Posterior vena cava (tissue), 2 donors: ENCODE measurements at places on chromosomes 11 and 22. TPM values are rescaled to one million over a fixed set of nuclear protein-coding genes. Genes with fewer than 3 reads are reported as not detected.

Gene LRRC56
- total RNA-seq, result 0.43 TPM

Gene LDHAL6A
- total RNA-seq, result not detected

Gene EPS8L2
- 23.8 TPM for total RNA-seq

Gene BAD
- total RNA-seq, result 49.6 TPM

Gene SCN4B
- 3.5 TPM for total RNA-seq

Gene FREY1
- 0.57 TPM for total RNA-seq

Gene KRTAP5-9
- total RNA-seq, result 0.37 TPM

Gene DTX4
- total RNA-seq, result 1.9 TPM

Gene KRTAP5-8
- not detected for total RNA-seq

Gene NAV2
- total RNA-seq, result 69.2 TPM

Gene PPP1R14B
- total RNA-seq, result 102 TPM

Gene SYT12
- 0.67 TPM for total RNA-seq

Gene C11orf65
- 0.38 TPM for total RNA-seq

Gene DDI1
- not detected for total RNA-seq

DNA sequence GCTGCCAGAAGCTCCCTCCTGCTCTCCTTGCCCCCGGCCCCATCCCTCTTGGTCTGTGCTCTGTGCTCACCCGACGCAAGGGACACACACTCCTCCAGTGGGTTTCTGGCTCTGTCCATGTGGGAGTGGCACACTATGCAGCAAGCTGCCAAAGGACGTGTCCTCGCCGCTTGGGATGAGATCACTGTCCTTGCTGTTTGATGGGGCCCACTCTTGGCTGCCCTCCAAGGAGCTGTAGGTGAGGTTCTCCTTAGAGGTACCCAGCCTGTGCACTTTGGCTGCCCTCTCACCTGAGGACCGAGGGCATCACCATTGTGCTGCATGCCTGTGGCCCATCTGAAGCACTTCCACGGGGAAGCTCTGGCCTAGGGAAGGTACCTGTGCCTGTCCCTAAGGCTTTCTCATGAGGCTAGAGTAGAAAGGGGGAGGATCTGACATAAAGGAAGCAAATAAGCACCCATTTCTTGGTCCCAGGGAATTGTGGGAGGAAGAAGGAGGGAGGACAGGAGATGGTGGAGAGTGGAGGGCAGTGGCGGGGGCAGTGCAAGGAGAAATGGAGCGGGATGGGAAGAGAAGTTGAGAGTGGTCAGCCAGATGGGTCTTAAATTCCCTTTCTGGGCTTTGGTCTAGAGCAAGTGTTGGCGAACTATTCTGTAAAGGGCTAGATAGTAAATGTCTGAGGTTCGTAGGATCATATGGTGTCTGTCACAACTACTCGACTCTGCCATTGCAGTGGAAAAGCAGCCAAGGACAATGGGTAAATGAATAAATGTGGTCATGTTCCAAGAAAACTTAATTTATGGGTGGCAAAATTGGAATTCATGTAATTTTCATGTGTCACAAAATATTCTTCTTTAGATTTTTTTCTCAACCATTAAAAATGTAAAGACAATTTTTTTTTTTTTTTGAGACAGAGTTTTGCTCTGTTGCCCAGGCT, 47.0 kb upstream of the AMPD3 start:
- no peak for DNase-seq

DNA sequence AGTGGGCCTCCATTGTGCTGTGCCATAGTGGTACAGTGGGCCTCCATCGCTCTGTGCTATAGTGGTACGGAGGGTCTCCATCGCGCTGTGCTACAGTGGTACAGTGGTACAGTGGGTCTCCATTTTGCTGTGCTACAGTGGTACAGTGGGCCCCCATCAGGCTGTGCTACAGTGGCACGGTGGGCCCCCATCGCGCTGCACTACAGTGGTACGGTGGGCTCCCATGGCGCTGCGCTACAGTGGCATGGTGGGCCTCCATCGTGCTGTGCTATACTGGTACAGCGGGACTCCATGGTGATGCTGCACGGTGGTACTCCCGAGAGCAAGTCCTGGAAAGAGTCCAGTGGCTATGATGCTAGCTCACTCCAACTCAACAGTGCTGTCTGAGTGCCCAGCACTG, 51.8 kb downstream of the SCUBE1 start:
- no peak for DNase-seq

DNA sequence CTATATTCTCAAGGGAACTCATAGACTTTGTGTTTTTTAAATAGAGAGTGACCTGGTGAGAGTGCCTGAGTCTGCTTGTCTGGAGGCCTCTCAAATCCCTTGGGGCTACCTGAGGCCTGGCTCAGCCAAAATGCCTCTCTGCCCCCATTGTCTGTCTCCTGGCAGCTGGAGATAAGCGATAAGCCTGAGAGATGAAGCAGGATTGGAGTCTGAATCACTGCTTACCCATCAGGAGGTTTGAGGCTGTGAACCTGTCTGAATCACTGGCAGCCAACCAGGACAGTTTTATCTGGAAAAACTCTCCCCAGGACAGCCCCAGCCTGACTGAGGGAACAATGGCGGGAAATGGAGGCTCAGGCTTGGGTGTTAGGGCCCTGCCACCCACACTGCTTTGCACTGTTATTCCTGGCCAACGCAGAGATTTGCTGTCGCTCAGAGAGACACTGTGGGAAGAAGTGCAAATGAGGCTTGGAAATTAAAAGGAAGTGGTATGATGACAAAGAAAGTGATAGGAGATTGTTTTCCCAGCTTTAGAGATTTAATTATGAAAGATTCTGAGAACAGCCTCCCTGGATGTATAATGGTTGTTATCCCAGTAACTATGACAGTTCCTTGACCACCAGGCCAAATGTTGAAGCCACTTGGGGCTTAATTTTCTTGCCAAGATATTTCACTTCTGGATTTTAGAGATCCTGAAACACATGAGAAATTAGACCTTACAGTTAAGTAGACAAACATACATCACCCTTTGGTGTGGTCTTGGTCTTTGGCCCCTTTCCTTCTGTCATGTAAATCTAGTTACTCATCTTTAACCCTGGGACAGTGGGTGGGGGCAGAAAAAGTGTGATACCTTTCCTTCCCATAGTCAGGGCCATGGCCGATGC, 102.1 kb downstream of the RASSF10 start:
- DNase-seq, result no peak

DNA sequence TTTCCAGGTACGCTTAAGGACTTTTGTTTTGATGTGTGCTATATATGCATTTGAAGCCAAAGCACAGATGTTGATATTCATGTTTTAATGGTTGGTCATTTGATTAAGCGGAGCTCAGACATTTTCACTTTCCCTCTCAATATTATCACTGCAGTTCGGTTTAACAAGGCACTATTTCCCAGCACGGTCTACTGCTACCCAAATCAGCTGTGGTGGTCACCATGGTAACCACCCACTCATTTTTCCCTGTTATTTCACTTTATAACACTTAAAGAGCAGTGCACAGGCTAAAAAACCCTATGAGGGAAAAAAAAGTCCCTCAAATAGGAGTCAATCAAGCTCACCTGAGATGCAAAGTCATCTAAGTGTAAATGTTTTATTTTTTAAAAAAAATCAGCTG, 439.6 kb upstream of the CCDC90B start:
- no peak for DNase-seq

- DNase-seq, result no peak
Measured at GRCh38 chr22:47030143-47030661, 267.8 kb downstream of the TBC1D22A start.

DNA sequence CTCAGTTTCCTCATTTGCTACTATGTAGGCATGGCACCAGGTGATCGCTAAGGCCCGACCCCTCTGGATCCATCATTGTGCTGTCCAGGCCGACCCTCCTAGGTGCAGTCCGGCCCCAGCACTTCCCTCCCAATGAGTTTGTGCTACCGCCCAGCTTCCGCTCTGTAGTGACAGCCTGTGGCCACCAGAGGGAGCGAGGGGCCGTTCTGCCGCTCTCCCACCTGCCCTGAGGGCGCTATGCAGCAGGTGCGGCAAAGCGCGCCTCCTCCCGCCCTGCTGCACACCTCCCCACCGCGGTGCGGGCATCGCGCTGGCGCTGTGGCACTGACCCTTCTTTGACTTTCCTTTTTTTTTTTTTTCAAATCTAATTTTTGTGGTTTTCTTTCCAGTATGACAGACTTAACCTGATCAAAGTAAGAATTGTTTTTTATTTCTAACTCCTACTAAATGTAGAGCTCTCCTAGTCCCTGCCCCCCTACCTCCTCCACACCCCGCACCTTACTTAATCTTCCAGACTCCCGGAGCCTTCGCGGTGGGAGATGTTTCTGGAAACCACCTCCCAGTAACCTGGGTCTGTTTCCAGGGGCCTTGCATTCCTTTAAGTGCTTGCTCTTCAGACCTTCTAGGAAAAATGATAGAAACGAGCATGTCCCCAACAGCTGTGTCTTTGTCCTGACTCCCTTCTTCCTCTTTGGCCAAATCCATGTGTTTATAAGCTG, 73.7 kb downstream of the SCN3B start:
- no peak for DNase-seq

DNA sequence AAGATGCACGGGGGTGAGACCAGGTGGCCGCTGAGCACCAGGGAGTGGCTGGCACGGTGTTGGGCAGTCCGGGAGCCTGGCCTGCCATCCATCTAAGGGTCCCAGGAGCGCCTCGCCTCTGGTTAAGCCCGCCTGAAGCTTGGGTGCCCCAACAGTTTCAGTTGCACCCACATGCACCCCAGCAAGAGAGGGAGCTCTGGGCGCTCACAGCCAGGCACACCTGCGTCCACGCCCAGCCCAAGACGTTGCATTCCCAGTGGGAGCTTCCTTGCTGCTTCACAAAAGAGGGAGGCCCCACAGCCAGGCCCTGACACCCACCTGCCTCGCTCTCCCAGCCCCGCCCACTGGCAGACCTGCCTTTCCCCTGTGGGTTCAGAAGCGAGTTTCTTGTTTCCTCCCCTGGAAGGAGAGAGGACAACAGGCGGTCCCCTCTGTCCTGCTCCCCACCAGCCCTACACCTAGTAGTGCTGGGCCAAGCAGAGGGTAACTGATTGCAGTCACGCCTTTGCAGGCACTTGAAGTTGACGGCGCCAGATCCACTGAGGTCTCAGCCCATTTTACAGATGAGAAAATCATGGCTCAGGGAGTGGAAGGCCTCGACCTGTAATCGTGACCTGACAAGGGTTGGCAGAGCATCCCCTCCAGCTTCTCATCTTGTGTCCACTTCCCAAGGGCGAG, 35.4 kb downstream of the OSBPL5 start:
- DNase-seq, result peak; percentile 79

- DNase-seq, result peak; percentile 18
Measured at GRCh38 chr22:49367041-49367697, 460.5 kb downstream of the BRD1 start.

GRCh38 chr11:134069426-134070341, 812 bp downstream of the JAM3 start:
- no peak for DNase-seq

- no peak for DNase-seq
Measured at GRCh38 chr11:44600261-44600660, 34.8 kb downstream of the CD82 start.

DNA sequence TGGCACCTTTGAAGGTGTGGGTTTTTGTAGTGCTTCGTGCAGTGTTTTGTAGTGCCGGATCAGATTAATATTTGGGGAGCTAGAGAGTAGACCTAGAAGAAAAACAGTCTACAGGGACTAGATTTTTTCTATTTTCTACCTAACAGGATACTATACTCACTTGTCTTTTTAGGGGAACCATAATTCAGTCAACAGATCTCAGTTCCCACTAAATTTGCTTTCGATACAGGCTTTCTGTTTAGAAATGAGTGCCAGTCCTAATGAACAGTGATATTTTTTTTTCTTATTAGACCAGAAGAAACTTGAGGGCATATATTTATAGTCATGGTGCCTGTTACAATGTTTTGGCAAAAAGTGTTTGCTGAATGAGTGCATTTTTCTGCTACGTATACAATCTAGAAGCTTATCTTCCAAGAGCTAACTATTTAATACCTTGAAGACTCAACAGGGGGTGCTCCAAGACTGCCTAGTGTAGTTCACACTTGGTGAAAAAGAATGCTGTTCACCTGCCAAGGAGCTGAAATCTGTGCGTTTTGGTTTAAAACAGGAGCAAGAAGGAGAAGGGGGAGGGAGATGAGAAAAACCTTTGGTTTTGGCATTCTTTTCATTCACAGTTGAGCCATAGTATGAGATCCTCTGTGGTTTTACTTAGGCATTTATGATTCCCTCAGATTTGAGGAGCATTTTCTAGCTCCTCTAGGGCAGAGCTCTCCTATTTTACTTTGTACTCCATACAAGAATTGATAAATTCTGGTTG, 44.9 kb upstream of the VSTM5 start:
- no peak for DNase-seq

DNA sequence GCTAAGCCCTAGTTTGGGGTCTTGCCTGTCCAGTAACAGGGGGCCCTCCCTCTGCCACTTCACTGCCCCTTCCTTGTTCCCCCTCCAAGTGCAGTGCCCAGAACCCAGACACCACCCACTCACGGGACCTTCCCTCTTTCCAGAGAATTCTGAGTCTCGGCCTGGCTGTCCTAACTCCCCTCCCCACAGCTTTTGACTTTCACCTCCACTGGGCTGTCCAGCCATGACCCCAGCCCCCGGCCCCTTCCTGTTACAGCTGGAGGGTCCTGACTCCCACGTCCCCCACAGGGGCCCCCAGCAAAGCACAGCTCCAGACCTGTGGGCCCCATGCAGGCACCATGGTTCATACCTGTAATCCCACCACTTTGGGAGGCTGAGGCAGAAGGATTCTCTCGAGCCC, 71.5 kb downstream of the BRD1 start:
- DNase-seq, result no peak

DNA sequence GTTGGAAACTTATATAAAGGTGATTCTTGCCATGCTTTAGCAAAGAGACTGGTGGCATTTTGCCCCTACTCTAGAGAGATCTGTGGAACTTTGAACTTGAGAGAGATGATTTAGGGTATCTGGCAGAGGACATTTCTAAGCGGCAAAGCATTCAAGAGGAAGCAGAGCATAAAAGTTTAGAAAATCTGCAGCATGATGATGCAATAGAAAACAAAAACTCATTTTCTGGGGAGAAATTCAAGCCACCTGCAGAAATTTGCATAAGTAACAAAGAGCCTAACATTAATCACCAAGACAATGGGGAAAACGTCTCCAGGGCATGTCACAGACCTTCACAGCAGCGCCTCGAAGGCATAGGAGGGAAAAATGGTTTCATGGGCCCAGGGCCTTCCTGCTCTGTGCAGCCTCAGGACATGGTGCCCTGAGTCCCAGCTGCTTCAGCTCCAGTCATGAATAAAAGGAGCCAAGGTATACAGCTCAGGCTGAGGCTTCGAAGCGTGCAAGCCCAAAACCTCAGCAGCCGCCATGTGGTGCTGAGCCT, 83.4 kb downstream of the MRTFA start:
- no peak for DNase-seq

DNA sequence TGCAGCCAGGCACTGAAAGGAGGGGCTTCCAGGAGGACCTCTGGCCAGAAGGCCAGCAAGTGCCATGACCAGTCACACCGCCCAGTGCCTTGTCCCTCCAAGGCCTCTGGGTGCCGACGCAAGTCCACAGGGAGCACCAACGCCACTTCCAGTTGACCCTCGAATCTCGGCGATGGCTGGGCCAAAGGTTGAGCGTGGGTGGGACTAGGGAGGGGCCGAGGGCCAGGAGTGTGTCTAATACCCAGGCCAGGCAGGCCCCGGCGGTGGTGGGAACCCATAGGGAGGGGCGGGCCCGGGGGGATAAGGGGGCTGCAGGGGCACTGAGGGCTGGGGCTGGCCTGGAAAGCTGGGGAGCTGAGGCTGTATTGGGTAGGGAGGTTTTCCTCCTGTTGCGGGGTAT, 29.3 kb downstream of the CD5 start:
- no peak for DNase-seq
